ENCODE measurements at places on chromosomes 1 and 21.

GRCh38 chr1:1758059-1758621, 20.1 kb downstream of the NADK start:
- DNase-seq: no peak

DNA sequence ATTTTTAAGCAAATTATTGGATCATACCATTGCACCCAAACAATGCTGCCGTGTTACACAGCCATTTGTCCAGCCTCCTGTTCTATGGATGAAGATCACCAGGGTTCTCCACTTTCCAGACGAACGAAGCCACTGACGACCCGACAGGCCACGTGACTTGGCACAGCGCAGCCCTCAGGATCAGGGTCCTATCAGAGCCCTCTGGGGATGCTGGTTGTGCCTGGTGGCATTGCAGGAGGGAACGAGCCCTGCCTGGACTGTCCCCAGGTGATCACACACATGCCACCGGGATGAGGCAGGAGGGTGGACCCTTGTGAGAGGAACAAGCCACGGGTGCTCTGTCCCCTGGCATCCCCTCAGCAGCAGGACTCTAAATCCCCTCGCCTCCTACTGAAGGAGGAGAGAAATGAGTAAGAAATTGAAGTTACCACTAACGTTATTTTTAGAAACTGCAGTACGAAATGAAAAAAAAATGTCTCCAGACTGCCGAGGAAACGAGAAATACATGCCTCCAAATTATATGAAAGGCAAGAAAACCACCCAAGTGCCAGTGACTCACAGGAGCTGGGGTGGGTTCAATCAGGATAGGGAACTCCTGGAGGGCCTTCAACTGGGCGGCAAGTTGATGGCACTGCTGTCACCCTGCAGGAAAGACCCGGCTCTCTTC, 58.7 kb upstream of the PDE9A start:
- DNase-seq: peak; percentile 3

GRCh38 chr1:9289090-9289534, 3.6 kb upstream of the SPSB1 start:
- peak; percentile 90 for DNase-seq

- DNase-seq: no peak
These were observed 2.0 kb upstream of the CD101 start for GRCh38 chr1:116999596-116999995.

- no peak for DNase-seq
These were observed 24.2 kb downstream of the PADI3 start for GRCh38 chr1:17273096-17273495.

DNA sequence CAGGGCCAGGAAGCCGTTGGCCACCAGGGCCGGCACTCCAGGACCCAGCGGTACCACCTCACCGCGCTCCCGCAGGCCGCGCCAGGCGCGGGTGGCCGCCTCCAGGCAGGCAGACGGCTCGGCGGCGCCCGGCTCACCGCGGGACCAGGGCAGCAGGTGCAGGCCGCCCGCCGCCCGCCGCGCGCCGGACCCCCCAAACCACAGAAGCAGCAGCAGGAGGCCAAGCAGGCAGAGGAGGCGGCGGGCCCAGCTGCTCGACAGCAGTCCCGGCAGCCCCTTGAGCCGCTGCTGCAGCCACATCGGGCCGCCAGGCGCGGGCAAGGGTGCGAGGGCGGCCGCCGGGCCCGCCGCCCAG, 312 bp downstream of the KIAA2013 start:
- DNase-seq: peak; percentile 29

DNA sequence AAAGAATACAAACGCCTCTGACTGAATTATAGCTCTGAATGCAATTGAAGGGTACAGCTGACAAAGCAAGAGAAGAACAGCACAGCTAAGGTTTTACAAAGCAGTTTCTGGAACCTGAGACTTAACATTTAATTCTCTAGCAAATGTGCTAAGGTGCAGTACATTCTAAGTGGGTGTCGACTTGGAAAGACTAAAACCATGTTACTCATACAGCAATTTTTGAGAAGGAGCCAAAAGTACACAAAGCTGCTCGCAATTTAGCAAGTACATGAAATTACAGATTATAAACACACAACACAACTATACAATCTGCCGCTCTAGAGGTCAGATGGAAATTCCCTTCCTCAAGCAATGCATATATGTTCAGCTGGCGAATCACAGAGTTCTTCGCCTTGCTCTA, 121.9 kb downstream of the TIAM1 start:
- DNase-seq: no peak

DNA sequence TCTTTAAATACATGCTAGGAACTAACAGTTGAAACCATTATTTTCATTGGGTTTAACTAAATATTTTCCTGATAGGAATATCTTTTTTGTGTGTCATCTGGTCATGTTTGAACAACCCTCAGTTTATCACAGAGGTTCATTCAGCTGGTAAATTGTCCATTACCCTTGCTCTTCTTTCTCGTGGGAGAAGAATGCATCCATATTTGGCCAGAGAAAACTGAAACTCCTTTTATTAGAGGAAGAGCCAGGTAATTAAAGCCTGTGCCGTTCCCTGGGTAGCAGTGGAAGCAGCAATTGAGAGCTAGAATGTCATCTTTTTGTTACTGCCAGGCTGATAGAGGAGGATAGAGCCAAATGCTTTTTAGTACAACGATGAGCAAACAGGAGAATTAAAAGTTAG, 587.2 kb upstream of the ZRANB2 start:
- no peak for DNase-seq

- DNase-seq: peak; percentile 67
These were observed 25.9 kb upstream of the DNAJC11 start for GRCh38 chr1:6727535-6727934.

- no peak for DNase-seq
These were observed 73.3 kb downstream of the NUP210L start for GRCh38 chr1:154081386-154082126.

DNA sequence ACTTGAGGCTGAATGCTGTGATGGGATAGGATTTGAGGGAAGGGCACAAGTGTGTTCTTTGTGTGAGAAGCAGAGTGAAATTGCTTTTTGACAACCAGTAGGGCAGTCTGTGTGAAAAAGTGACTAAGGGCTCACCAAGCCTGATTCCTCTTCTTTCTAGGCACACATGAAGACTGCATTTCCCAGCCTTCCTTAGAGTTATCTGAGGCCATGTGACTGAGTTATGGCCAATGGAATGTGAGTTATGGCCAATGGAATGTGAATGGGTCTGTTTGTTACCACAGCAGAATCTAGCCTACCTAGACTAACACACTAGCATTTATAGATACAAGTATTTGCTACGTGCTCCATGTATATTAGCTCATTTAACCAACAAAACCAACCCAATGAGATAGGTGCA, 35.3 kb upstream of the DIRAS3 start:
- no peak for DNase-seq

- no peak for DNase-seq
These were observed 21.2 kb downstream of the MYOM3 start for GRCh38 chr1:24090736-24091135.

- DNase-seq: no peak
These were observed 110.0 kb upstream of the GUCA2B start for GRCh38 chr1:42043182-42043581.

GRCh38 chr21:24727803-24728440, 879.4 kb downstream of the MRPL39 start:
- DNase-seq: no peak

- DNase-seq: no peak
These were observed 104.2 kb upstream of the ADAMTS5 start for GRCh38 chr21:27070861-27071670.

DNA sequence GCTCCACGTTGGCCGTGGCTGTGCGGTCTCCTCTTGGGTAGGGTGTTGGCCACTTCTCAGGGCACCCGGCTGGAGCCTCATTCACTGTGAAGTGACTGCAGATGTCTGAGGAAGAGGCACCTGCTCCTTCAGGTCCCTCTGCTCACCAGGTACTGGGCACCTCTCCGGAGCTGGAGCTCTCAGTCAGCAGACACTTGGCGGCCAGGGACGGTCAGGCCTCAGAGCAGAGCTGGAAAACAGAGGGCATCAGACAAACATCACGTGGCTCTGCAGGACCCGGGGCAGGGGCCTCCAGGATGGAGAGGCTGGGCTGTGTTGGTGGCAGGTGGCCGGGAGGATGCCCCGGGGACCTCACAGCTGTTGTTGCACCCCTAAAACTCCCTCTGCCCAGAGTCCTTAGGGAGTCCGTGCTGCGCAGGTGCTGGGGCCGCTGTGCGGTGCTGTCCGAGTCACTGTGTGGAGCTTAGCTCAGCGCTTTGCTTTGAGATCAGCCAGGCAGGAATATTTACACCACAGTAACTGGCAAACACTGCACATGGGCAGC, 59.7 kb downstream of the SLX9 start:
- DNase-seq: no peak

DNA sequence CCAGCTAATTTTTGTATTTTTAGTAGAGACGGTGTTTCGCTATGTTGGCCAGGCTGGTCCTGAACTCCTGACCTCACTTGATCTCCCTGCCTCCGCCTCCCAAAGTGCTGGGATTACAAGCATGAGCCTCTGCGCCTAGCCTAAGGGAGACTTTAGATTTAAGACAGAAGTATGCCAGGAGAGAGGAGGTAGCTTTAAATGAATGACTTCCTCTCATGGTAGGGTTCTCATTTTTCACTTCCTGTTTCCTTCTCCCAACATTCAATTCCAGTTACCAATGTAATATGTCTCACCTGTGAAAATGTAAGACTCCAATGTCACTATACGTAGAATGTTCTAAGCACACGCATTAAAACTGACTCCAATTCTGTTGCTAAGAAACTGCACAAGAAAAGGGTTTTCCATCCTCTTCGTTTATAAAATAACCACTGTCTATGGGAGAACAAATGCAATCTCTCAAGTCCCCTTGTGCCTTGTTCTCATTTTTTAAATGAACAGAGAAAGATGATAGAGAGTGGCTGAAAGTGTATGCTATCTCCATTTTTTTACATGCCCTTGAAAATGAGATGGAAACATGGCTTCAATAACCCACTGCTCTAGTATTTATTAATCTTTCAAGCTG, 140.0 kb downstream of the SLC45A1 start:
- DNase-seq: no peak

GRCh38 chr1:26541816-26542711, 12.5 kb downstream of the RPS6KA1 start:
- DNase-seq: peak; percentile 94

DNA sequence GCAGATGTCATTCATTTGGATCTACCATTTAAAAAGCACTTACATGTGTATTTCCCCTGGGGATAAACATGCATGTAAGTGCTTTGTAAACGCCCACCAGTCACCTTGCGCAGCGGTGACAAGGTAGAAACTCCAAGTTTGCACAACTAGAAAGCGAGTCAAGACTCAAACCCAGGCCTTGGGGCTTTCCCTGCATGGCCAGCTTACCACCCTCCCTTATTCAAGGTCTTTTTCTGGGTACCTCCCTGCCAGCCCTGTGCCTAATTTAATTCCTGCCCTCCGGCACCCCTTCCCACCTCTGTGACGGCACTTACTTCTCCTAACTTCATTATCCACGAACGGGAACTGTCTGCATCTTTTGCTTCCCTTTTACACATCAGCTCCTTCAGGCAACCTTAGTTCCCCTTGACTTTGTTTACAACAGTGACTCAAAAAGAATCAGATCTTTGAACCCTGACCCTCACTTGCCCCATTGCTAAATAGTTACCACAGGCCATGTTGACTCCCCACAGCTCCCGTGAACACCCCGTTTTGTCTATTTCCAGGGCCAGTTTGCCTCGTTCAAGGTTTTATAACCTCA, 138.3 kb upstream of the ETS2 start:
- no peak for DNase-seq

DNA sequence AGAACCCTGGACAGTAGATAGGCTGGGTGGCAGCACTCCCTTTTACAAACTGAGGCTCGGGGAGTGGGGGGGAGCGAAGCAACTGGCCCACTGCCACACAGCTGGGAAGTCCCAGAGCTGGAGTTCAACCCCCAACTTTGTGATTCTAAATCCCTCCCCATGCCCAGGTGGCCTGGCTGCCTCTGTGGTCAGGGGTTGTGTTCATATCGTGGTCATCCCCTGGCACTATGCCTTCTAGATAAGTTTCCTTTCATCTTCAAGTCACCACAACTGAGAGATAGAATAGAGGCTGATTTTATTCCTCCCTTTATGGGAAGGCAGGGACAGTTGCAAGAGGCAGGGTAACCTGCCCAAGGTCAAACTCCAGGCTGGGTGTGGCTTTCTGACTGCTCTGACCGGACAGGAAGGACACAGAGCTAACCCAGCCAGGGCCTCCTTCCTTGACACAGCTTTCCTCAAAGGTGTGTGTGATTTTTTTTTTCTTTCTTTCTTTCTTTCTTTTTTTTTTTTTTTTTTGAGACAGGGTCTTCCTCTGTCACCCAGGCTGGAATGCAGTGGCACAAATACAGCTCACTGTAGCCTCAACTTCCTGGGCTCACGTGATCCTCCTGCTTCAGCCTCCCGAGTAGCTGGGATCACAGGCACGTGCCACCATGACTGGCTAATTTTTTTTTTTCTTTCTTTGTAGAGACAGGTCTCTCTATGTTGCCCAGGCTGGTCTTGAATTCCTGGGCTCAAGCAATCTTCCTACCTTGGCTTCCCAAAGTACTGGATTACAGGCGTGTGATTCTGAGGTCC, 18.4 kb upstream of the TNFRSF1B start:
- DNase-seq: no peak

GRCh38 chr1:233620065-233620464, 6.2 kb downstream of the KCNK1 start:
- no peak for DNase-seq

- peak; percentile 33 for DNase-seq
These were observed 358.7 kb downstream of the LTN1 start for GRCh38 chr21:28633839-28634555.

DNA sequence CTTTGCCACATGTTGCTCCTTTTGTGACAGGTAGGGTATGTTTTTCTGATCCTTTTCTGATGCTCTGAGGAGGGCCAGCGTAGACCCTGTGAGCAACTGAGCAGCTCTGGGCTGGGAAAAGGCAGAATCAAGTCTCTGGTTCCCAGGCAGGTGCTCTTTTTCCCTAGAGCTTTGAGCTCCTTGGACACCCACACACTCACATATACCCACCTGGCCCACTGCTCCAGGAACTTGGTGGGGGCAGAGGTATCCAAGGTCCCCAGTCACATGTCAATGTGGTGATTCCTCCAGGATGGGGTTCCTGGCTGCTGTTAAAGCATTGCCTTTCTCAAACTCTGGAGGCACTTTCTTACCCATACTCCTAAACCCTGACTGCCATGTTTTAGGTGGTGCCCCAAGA, 5.4 kb downstream of the CD2 start:
- DNase-seq: no peak

DNA sequence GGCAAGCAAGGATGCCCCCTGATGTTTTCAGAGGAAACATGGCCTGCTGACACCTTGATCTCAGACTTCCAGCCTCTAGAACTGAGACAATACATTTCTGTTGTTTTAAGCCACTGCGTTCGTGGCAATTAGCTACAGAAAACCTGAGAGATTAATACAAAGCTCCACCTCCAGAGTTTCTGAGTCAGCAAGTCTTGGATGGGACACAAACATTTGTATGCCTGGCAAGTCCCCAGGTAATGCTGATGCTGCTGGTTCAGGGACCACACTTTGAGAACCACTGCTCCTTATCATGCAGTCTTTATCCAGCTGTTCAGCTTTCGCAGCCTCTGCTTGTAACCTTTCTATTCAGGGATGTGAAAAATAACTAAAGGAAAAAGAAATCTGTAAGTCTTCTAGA, 565.7 kb upstream of the PLXNA2 start:
- DNase-seq: no peak
